ENCODE measurements at places on chromosomes 6 and 20. TPM values are rescaled to one million over a fixed set of nuclear protein-coding genes. Genes with fewer than 3 reads are reported as not detected.

TBXT gene
- not detected for polyA plus RNA-seq

SLC44A4 gene
- polyA plus RNA-seq, result 53.4 TPM

- no peak for DNase-seq
These were observed 105.0 kb upstream of the SYNCRIP start for GRCh38 chr6:85747666-85748065.

FOXQ1 gene
- 0.31 TPM for polyA plus RNA-seq

GRCh38 chr6:117483004-117483644 is 650 bp downstream of the DCBLD1 start:
- DNase-seq, result peak; percentile 36
